ENCODE measurements at places on chromosomes 2 and 18.
A peak's percentile ranks its signal among the peaks of the same experiment; 100 is the strongest.

DNA sequence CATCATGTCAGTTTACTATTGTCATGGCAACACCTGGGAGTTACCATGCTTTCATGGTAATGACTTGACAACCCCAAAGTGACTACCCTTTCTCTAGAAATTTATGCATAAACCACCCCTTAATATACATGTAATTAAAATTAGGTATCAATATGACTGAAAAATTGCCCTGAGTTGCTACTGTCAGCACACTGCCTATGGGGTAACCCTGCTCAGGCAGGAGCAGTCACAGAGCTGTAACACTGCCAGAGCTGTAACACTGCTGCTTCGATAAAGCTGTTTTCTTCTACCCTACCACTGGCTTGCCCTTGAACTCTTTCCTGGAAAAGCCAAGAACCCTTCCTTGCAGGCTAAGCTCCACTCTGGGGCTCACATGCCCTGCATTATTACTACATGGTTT, 95.5 kb upstream of the SYT4 start:
- DNase-seq = no peak

DNA sequence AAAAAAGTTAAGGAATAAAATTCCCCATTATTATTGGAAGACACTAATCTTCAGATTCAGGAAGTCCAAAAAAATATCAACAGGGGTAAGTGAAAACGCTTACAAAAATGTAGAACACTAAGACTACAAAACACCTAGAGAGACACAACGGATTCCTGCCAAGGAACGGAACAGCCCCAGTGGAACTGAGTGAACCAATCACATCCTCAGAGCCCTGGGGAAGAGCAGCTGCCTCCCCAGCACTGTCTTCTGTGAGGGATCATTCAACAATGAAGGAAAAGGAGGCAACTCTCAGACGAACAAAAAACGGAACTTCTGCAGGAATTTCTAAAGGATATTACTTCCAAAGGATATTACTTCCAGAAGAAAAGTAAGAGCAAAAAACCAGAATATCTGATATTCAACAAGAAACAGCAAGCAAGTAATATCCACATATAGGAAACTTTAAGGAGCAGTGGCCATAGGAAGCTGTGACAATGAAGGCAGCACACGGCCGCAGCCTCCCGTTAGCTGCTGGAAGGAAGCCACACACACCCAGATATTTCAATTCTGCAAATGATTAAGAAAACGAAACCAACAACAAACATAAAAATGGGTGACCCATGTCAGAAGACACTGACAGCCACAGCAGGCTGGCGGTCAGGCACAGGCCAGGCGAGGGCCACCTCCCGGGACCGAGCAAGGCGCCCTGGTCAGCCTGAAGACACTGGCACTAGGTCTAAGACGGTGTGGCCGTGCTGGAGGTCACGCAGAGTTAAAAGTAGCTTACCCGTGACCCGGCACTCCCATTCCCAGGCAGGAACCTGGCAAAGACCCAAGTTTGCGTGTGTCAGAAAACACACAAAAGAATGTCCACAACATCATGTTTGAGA, 81.8 kb downstream of the HDAC4 start:
- DNase-seq = no peak

DNA sequence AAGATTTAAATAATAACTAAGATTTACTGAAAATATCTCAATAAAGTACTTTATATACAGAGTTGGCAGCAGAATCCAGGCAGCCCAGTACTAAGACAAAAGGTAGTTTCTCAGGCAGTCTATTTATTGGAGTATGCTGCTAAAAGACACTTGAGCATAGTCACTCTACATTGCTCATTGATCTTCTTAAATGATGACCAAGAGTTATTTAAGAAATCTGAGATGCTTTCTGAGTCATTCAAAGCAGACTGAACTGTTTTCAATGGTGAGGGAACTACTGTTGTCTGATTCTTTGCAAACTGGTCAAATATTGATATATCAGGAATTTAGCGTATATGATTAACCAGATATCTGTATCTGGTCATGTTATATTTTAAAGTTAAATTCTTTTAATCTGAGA, 133.6 kb downstream of the PHLPP1 start:
- no peak for DNase-seq

GRCh38 chr2:8633186-8633734, 48.6 kb upstream of the ID2 start:
- DNase-seq = no peak

DNA sequence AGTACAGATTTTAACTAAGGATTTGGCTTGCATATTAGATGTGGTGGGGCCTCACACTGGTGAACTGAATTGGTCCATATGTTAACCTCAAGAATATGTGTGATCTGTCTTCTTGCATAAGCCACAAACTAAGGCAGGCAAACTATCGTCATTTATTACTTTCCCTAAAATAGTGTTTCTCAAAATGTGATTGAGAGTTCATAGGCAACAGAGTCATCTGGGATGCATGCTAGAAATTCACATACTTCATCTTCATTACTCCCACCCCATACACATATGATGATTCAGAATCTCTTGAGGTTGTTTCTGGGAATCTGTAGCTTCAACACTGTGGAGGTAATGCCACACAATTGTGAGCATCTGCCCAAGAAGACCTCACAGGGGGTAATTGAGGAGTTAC, 822.8 kb upstream of the CDH2 start:
- DNase-seq = peak; percentile 65

DNA sequence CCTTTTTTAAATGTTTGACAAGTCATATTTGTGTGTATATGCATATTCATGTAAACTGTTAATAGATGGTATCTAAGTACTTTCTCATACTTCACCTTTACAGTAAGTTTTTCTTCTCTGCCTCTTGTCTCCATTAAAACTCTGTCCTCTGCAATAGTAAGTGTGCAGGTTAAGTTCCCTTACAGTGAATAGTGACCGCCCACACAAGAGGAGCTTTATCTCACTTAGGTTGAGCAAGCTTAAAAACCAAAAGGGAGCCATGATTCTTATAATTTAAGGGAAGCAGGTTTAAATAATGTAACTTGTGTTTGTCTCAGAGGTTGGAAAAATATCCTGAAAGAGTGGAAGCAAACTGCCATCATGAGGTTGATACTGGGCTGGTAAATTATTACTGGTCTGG, 61.3 kb downstream of the MRPS9 start:
- DNase-seq = no peak

DNA sequence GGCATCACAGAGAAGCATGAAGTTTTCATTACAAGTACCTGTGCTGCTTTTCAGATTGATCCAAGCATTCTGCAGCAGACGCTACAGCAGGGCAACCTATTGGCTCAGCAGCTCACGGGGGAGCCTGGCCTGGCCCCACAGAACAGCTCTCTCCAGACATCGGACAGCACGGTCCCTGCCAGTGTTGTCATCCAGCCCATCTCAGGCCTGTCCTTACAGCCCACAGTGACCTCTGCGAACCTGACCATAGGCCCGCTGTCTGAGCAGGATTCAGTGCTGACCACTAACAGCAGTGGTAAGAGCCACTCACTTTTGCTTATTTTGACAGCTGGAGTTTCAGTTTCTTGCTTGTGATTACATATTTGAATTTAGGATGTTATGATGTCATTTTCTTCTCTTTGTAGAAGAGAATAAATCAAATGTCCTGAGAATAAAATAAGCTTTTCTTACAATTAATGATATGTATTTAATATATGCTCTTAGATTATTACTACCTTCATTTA, 104.9 kb downstream of the ZNF236 start:
- DNase-seq = no peak

- no peak for DNase-seq
Observed at GRCh38 chr2:182207049-182207746, 219.6 kb downstream of the PDE1A start.

GRCh38 chr2:204860274-204860673, 315.0 kb downstream of the PARD3B start:
- no peak for DNase-seq

DNA sequence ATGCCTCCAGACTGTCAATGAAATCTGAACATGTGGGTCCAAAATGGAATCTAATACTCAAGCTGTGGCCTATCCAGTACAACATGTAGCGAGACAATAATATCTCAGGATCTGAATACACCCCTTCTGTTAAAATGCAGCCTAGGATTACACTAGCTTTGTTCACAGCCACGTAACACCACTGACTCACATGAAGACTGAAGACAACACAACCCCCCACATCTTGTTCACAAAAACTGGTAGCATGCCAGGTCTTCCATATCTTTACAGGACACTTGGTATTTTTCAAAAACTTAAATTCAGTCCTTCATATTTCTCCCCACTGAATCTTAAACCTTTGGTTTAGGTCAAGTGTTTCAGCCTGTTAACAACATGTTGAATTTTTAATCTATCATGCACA, 84.2 kb downstream of the SLC8A1 start:
- no peak for DNase-seq

DNA sequence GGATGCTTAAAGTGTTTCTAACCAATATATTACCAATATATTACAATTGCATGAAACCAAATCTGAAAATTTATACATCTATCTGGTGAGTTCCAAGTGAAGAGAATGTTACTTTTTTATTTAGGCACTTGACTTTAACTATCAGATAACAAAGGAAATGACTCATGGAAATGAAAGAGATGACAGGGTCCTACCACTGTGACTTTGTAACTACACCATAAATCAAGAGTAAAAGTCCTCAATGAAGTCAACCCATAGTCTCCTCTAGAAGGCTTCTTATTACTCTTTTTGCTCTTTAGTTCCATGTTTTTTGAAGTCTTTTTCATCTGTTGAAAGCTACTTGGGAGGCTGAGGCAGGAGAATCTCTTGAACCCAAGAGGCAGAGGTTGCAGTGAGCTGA, 545.0 kb upstream of the PIK3C3 start:
- DNase-seq = no peak

GRCh38 chr18:73975266-73975665, 172.4 kb downstream of the FBXO15 start:
- DNase-seq = no peak

DNA sequence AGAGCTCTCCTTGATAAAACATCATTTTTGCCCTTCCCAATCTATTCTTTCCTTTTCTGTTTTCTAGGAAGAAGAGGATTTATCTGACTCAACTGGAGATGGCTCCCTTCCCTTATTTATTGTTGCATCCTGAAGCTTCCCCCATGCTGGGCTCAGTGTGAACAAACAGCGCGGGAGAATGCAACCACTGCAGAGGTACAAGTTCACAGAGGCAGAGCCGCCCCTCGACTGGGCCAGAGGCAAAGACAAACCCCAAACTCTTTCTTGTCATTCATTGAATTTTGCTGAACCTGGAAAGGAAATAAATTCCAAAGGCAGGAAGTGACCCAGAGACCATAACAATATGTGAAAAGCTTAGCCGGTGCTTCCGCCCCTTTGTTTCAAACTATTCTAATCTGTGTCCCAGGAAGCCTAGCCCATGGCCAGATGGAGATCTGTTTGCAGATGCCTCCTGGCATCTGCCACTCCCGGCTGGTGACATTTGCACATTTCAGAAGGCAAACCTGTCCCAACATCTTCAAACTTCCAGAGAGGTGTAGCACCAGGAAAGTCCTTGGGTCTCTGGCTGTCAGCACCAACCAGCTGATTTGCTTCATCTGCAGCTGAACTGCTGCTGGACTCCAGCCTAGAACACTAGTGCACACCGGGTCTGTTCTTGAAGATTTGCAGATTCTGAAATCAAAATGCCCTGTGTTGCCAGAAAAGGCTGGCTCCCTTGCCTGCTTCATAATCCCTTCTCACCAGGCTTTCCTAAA, 79.4 kb upstream of the MAP4K3 start:
- no peak for DNase-seq

- DNase-seq = peak; percentile 6
Observed at GRCh38 chr2:161223139-161223732, 63.0 kb downstream of the TANK start.

DNA sequence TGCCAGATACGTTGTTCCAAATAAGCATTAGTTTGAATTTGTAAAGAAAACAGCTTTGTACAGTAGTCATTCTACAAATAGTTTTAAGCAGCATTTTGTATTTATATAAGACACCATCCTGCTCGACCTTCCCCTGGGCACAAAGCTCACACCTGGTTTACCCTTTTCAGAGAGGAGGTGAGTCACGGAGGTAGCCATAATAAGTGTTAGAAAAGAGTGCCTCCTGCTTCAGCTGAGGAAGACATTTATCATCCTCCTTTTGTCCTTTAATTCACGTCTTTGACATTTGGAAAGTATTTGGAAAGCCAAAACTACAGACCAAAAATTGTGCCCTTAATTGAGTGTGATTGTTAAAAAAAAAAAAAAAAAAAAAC, 6.8 kb downstream of the RAB12 start:
- DNase-seq = no peak

DNA sequence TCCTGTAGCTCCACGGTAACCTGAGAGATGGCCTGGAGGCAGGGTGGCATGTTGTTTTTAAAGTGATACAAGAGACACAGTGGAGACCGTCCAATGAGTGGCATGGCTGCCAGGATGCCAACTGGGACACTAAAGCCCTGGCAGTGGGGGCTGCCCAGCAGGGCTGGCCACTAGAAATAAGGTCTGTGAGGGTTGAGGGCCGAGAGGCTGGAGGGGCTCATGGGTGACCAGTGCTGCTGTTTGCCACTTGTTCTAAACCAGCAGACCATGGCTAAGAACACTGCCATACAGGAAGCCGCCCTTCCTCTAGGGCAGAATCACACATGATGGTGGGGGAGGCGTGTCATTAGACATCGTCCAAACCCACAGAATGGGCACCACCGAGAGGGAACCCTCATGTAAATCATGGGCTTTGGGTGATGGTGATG, 71.9 kb downstream of the ALPK2 start:
- no peak for DNase-seq

DNA sequence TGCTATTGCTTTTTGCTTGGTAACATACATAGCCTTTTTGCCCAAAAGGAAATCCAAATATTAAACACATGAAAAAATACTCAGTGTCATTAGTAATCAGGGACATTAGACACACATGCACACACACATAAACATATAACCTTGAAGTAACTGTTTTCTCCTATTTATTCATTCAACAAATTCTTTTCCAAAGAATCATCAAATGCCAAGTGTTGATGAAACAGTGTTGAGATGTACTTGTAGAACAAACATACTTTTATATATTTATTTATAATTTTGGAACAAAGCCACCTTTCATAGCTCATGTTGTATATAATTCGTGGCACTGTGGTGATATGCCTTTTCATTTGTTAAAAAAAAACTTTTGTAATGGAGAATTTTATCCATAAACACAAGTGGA, 81.0 kb downstream of the APLF start:
- DNase-seq = no peak

- no peak for DNase-seq
Observed at GRCh38 chr2:99256677-99257076, 1.2 kb upstream of the LYG2 start.

DNA sequence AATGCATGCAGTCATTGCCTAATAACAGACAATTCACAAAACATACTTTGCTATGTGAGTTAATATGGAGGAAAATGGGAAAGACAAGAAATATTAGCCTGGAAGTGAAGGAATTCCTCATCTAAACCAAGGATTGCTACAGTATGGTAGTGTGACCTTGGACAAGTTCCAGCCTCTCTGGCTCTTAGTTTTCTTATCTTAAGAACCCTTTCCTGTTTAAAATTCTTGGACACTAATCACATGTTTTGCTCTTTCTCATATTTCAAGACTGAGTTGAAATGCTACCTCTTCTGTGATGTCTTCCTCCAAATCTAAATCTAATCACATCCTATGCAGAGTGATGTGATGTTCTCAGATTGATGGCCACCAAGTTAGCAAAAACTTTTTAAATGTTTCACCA, 20.8 kb upstream of the ADAM23 start:
- DNase-seq = no peak

- no peak for DNase-seq
Observed at GRCh38 chr2:54716375-54716774, 7.1 kb upstream of the EML6 start.

GRCh38 chr2:26274058-26274613, 29.4 kb downstream of the HADHB start:
- peak; percentile 32 for DNase-seq
